Stimulated activated CD8-positive, alpha-beta memory T cell treated with anti-CD3 and anti-CD28 coated beads, Interleukin-15, amount 100 ng/mL, for 24 hours (primary cell): ENCODE measurements at places on chromosomes 7 and 10.

- no peak for DNase-seq
These were observed 16.5 kb upstream of the TRIM8 start for GRCh38 chr10:102627736-102628293.

GRCh38 chr7:1330801-1331425 is 98.2 kb downstream of the UNCX start:
- DNase-seq: no peak

GRCh38 chr10:34200355-34200901 is 614.7 kb downstream of the PARD3 start:
- no peak for DNase-seq

GRCh38 chr7:94398841-94399240 is 4.1 kb downstream of the COL1A2 start:
- DNase-seq: no peak

GRCh38 chr10:99172950-99173349 is 62.7 kb downstream of the HPSE2 start:
- no peak for DNase-seq

DNA sequence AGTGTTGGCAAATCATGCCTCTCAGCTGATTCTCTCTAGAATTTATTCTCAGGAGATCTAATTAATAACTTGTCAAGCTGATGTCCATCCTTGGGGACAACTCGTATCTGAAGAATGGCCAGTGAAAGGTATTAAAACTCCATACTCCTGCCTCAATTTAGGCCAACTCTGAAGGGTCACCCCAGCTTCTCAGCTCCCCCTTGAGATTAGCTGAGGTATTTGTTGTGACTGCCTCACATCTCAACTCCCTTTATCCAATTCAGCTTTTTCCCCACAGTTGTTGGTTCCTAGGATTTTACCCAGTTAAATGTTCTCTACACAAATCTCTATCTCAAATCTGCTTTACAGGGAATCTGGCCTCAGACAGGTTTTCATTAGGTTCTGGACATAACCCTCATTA is 182.4 kb downstream of the MALRD1 start:
- DNase-seq: no peak

DNA sequence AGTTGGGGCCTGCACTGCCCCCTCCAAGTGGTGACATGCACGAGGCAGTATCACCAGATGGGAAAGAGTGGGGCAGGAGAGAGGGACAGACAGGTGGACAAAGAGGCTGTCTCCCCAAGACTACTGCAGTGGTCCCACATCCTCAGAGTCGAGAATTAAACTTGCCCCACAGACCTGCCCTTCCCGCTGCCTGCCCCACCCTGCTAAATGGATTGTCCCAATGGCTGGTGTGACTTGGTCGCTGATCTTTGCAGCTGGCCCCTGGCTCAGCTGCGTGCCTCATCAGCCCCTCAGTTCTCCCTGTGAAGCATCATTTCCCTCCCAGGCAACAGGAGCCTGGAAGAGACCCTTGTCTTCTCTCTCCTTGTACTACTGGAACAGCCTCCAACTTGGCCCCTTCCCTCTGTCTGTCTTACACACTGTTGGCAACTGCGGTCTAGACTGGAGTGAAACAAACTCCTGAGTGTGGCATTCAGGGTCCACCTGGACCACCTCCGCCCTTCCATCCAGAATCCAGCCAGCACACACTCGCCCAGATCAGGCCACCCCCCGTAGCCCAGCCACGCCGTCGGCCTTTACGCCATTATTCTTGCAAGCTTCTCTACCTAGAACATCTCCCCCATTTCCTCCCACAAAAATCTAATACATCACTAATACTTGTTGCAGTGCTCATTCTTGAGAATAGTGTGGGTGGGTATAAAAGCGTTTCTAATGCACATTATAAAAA is 275.1 kb downstream of the CELF2 start:
- DNase-seq: no peak

GRCh38 chr7:129222064-129222463 is 2.8 kb upstream of the AHCYL2 start:
- DNase-seq: no peak

- DNase-seq: no peak
These were observed 2.7 kb downstream of the COG5 start for GRCh38 chr7:107560898-107561516.

GRCh38 chr10:131431978-131432690 is 120.6 kb upstream of the TCERG1L start:
- no peak for DNase-seq

DNA sequence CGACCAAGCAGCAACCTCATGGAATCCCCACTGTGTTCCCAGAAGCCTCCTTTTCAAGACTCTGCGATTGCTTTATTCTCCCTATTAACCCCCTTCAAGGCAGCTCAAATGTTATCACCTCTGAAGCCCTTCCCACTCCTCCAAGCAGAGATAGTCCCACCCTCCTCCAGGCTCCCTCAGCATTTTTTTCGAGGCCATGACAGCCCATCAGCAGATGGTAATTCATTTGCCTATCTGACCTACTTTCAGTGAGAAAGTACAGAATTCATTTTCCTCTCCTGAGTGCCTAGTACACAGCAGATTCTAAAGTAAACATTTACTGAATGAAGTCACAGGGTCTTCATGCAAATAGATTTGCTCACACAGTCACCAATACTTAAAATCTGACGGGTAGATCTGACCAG is 47.8 kb downstream of the HERPUD2 start:
- no peak for DNase-seq

- no peak for DNase-seq
These were observed 113.7 kb downstream of the EGFR start for GRCh38 chr7:55132550-55132889.

GRCh38 chr7:73727952-73728351 is 8.5 kb upstream of the STX1A start:
- DNase-seq: no peak

GRCh38 chr7:6384327-6384726 is 63.4 kb downstream of the DAGLB start:
- DNase-seq: no peak

DNA sequence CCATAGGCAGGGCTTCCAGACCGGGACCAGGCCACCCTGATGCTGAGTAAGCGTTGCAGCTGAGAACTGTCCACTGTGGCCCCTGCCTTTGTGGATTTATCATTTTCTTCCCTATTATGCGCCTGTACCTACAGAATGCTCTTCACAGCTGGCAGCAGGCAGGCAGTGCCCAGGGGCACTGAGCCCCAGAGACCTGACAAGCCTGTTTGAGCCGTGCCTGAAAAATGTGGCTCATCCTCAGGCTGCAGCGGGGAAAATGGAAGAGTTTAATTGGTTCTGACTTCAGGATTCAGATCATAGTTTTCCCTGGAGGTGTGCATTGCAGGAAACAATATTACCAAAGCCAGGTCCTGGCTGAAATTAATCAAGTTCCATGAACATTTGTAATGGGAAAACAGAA is 200.2 kb downstream of the ZNF438 start:
- no peak for DNase-seq

- DNase-seq: no peak
These were observed 262.8 kb upstream of the SHH start for GRCh38 chr7:156074982-156075615.

GRCh38 chr10:36188461-36188860 is 546.4 kb upstream of the FZD8 start:
- DNase-seq: no peak

DNA sequence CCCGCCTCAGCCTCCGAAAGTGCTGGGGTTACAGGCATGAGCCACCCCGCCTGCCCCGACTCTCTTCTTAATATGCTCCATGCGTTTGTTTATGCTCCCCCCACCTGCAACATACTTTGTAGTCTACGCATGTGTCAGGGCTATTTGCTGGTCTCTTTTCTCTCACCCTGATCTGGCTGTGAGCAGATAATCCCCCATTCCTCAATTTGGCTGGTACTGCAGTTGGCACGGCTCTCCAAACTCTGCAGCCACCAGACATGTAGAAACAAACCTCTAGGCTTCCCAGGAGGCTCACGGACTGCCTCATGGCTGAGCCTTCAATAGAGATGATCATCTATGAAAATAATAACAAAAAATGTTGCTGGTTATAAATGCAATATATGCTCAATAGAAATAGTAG is 540.3 kb upstream of the GALNT17 start:
- no peak for DNase-seq

DNA sequence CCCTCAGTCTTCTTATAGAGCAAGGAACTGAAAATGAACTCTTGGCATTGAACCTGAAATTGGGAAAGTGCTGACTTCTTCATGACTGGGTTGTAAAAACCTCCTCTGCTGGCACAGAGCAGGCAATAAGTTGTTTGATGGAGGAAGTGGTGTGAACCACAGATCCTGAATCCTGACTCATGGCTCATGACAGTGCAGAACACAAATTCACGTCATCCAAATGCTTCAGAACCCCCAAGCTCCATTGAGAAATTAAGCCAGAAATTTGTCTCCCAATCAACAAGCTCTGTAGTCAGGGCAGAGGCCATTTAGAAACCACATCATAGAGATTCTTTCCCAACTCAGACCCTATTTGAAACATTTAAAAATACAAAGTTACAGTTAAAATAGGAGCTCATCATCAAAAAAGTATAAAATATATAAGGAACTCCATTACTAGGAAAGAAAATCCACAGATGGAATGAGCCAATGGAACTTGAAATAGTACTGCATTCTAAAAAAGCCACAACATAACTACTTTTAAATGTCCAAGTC is 10.3 kb upstream of the STK17A start:
- DNase-seq: no peak

- DNase-seq: no peak
These were observed 87.2 kb upstream of the AGK start for GRCh38 chr7:141463986-141464385.

- DNase-seq: no peak
These were observed 1227.5 kb upstream of the C7orf33 start for GRCh38 chr7:147363101-147363500.

- DNase-seq: no peak
These were observed 13.1 kb downstream of the STX1A start for GRCh38 chr7:73706126-73707044.

DNA sequence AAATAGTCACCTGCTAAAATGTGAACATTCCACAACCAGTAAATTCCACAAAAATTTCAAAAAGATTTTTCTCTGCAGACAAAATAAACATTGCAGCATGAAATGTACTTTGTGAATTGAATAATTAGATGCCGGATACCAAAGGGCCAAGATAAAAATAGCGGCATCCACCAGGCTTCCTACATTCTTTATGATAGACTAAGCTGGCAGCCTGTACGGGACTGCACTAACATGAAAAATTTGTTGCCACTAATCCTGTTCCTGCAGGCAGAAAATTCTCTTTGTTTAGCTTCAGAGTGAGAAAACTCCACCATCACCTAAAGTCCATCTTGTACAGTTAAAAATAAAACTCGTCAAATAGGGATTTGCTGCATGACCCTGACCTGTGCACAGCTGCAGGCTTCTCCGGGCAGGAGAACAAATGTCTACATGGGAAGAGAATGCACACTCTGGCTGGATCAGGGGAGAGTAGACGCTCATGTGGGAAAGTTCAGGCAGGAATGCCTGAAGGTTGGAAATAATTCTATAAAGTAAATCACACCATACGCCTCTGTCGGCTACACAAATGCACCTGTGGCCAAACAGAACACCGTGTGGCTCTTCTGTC is 15.6 kb upstream of the ADO start:
- DNase-seq: no peak

- no peak for DNase-seq
These were observed 107.6 kb downstream of the TES start for GRCh38 chr7:116317907-116318306.

- no peak for DNase-seq
These were observed 24.0 kb upstream of the A1CF start for GRCh38 chr10:50909334-50910014.

DNA sequence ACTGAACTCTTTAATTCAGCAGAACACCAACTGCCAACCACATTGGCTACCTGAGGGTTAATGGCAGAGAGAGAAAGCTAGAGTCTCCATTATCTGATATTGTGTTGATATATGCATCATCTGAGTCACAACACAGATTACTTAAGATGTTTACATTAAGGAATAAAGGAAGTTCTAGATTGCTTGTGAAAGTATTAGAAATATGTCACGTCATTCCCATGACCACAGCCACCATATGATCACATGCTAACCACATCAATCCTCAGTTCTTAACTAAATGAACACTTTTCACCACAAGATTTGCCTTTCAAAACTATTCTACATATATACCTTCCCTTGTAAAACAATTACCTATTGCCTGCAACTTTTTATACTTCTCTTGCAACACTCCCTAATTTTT is 337.9 kb downstream of the FGFR2 start:
- no peak for DNase-seq

- DNase-seq: no peak
These were observed 17.6 kb downstream of the SUN3 start for GRCh38 chr7:48011323-48011722.

GRCh38 chr10:67519434-67519833 is 176.6 kb downstream of the CTNNA3 start:
- DNase-seq: no peak

DNA sequence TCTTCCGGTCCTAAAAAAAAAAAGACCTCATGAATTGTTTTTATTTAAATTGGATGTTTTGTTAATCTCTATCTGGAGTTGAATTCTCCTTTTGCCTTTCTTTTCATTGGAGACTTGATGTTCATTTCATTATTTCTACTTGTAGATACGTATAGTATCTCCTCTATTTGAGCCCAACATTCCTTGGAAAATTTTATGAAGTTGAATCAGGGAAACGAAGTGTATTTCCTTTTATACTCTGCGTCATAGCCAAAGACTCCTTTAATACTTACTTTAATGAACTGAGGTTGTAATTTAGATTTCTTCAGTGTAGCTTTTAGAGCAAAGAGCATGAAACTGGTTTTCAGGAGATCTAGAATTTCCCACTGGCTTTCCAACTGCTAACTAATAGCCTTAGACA is 132.4 kb downstream of the KIAA1217 start:
- DNase-seq: no peak

DNA sequence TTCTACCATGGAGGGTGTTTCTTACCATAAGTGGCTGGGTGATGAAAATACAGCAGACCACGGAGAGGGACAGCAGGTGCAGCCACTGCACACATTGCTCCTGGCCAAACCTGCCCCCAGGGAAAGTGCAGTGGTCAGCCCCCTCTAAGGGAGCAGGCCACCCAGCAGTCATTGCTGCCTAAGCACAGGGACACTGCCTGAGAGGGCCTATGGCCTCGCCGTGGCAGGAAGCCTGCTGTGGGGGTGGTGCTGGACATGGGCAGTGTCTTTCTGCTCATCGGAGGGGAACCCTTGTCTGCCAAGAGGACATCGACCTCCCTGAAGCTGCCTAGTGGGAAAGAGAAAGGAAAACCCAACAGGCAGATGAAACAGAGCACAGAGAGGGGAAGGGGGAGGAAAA is 118.3 kb downstream of the PKD1L1 start:
- no peak for DNase-seq

- DNase-seq: no peak
These were observed 128.1 kb upstream of the FAM20C start for GRCh38 chr7:64098-64915.

GRCh38 chr7:100745184-100745583 is 11.8 kb downstream of the ZAN start:
- DNase-seq: no peak

- no peak for DNase-seq
These were observed 11.2 kb downstream of the BTBD16 start for GRCh38 chr10:122282253-122282671.

DNA sequence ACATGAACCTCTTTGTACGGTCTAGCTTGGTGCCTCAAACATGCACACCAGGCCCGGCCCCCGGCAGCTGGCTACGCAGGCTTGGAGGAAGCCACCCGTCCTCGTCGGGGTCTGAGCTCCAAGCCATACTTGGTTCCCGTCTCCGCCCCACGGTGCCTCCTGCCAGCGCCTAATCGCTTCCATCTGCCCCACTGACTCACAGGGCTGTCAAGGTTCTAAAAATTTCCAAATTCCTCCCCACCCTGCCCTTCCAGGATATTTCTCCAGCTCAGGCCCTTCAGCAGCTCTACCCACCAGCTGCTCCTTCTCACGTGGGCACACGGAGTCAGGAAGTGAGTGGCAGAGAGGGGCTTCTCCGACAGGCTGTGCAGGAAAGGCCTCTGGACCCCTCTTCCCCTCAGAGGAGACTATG is 38.8 kb downstream of the TMEM270 start:
- DNase-seq: no peak
